Upper lobe of left lung (tissue), 6 donors: ENCODE measurements at places on chromosomes 7 and 10. TPM values are rescaled to one million over a fixed set of nuclear protein-coding genes. Genes with fewer than 3 reads are reported as not detected.

DNA sequence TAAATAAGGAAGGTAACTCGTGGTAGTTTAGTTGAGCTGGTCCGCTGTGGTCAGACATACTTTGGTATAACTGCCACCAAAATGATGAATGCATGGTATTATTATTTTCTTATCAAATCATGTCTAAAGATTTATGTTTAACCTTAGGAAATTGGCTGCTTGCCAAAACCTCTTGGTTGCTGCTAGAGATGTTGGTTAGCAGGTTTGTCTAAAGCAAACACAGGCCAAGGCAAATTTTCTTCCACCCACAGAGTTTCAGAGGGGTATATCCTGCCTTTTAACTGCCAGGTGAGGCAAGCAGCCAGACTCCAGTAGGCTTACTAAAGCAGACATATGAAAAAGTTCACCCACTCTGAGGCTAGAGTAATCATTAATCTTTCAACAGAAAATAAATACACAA is 101.4 kb downstream of the SEMA3E start:
- peak; percentile 20 for DNase-seq

The ATOH7 gene
- not detected for total RNA-seq

DNA sequence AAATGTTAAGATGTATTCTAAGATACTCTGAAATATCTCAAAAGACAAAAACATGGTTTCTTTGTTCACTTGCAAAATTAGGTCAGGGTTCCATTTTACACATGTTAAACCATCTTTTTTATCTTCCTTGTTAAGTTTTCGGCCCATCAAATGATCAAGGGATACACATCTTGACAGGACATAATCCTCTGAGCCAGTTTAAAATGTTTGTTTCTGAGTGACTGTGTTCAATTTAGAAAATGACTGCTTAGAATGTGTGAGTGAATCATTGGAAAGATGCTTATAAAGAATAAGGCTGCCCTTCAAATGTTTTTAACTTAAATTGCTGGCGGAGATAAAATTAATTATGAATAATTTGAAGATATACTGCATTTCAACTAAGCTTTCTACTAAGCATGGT is 95.9 kb upstream of the SLC26A5 start:
- no peak for DNase-seq

The LIPK gene
- total RNA-seq: not detected

GRCh38 chr10:29084681-29085307 is 204.1 kb upstream of the LYZL1 start:
- DNase-seq: no peak

DNA sequence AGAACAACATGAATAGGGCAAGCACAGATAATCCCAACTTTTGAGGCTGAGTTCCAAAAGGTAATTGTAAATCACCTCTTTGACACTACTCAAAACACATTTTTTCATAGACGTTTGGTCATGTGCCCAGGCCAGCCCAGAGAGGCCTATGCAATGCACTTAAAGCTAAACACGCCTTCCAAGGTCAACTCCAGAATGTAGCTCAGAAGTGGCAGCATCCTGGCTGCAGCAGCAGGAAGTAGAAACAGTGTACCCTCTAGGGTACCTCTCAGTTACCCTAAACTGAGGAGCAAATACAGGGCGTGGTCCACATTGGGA is 58.7 kb downstream of the OSBPL3 start:
- DNase-seq: no peak

DNA sequence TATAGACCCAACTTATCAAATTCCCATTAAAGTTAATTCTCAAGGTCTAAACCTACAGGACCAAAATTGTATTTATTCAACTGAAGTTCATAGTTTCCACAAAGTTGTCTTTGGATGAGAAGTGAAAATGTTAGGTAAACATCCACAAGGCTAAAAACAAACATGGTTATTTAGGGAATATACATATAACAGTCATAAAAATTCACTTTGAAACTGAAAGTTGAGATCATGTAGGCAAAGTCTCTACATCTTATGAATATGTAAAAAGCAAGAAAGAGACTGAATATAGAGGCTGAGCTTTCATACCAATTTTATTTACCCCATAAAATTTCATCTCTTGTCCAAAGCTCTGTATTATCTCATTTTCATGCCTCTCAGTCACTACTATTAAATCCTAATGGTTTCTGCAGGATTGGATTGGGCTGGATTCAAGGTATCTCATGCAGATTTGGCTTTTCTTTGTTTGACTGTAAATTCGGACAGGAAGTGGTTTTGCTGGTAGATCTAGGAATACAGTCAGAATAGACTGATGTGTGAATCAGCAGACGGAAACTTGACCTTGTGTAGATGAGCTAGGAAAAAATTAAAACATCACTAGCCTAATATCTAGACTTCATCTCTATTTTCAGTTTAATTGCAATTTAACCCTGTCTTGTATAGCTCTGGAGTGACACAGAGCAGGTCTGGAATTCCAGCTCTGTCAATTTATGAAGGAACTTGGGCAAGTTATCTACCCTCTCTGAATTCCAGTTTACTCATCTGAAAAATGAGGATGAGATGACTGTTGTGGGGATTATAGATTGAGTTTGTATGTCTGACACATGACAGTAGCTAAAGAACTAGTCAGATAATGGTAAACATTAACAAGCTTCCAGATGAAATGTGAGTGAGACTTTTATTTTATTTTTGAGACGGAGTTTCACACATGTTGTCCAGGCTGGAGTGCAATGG is 27.3 kb upstream of the SKAP2 start:
- no peak for DNase-seq
